NCI-H1417 treated with DMSO at 0.1 percent for 48 hours (cell line): ENCODE measurements at places on chromosomes 6 and 20.

GRCh38 chr20:50546729-50547314 lies 36.6 kb downstream of the PTPN1 start:
- DNase-seq = no peak

GRCh38 chr6:28977341-28978132 lies 27.6 kb downstream of the ZNF311 start:
- no peak for DNase-seq

DNA sequence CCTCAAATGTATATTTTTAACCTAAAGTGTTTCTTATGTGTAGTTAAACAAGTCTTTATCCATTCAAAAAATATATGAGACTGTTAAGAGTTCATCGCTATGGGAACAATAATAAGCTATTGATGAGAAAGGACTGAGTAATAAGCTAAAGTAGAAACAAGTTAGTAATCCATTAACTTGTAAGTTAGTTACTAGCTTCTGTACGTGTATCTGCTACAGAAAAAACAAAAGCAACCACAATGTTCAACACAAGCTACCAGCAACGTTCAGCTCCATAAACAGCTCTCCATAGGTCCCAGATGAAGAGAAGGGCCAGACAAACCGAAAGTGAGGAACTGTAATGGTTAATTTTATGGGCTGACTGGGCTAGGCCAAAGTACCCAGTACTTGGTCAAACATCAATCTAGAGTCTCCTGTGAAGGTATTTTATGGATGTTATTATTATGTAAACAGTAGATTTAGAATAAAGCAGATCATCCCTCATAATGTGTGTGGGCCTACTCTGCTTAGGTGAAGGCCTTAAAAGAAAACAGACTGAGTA lies 33.8 kb upstream of the FAM135A start:
- DNase-seq = no peak

GRCh38 chr6:95574811-95575210 lies 2.5 kb upstream of the MANEA start:
- DNase-seq = no peak

GRCh38 chr6:52644253-52644652 lies 26.7 kb upstream of the TMEM14A start:
- DNase-seq = no peak

DNA sequence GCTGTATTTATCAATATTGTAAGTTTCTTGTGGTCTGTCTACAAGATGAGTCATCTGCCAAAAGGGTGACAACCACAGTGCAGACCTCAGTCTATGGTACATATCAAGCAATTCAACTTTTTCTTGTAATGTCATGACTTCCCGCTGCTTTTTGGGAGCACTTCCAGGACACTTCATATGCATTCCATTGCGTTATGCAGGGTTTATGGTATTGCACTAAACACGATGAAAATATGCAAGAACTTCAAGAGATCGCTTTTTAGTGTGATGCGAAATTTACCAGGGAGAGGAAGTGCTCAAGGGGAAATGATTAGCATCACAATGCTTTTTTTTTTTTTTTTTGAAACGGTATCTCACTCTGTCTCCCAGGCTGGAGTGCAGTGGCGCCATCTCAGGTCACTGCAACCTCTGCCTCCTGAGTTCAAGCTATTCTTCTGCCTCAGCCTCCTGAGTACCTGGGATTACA lies 166.5 kb downstream of the TFAP2A start:
- DNase-seq = no peak

- no peak for DNase-seq
These were observed 53.1 kb downstream of the MAFB start for GRCh38 chr20:40635971-40636370.

- DNase-seq = no peak
These were observed 45.2 kb upstream of the GFRAL start for GRCh38 chr6:55282115-55282514.

DNA sequence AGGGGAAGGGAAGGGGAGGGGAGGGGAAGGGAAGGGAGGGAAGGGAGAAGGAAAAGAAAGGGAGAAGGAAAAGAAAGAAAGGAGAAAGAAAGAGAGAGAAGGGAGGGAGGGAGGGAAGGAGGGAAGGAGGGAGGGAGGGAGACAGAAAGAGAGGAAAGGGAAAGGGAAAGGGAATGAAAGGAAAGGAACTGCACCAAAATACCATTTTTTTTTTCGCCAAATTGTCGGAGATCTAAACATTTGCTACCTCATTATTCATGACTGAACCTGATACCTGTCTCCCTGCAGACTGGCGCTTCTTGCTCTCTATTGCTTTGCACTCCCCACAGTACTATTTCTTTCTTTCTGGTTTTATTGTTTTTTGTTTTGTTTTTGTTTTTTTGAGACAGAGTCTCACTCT lies 117.3 kb upstream of the LGSN start:
- no peak for DNase-seq

DNA sequence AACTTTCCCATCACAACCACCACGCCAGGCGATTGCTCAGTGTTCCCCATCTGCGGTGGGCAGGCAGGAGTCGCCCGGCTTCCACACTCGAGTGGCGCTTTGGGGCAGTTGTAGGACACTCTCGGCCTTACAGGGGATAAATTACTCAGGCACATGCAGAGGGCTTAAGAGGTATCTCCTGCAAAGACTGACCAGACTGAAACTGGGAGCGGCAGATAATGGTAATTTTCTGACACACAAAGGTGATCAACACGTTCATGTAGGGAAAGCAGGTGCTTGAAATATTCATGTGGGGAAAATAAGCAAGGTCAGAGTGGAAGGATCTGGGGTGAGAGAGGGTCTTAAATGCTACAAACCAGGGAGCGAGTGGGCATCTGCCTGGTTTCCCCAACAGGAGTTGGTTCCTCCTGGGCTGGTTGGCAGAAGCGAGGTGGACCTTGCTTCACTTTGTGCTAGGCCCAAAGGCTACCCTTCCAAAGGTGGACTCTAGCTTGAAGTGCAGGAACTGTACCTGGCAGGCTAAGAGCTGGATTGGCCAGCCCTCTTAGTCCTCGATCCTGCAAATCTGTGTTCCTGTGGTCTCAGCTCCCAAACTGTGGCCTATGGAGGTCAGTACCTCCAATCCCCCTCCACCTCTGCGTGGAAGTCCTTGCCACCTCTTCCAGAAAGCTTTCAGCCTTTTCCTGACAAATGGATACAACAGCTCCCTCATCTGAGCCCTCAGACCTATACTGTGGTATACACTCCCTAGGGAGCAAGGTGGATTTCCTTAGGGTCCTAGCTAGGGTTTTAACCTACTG lies 16.7 kb downstream of the PLAGL2 start:
- no peak for DNase-seq

DNA sequence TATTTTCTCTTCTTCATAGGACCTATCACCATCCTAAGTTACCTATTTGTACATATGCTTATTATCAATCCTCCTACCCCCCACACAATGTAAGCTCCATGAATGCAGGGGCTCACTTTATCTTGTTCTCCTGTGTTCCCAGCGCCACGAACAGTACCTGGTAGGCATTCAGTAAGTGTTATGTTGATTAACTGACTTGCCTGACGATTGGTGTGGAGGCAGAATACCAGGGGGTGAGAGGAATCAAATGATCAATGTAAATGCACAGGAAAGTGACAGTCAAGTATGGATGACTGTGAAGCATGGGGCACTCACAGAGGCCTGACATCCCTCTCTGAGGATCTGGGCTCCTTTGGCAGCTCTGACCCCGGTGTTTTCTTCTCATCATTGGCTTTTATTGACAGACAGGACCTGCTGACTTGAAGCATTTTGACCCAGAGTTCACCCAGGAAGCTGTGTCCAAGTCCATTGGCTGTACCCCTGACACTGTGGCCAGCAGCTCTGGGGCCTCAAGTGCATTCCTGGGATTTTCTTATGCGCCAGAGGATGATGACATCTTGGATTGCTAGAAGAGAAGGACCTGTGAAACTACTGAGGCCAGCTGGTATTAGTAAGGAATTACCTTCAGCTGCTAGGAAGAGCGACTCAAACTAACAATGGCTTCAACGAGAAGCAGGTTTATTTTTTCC lies 6.1 kb upstream of the IFT52 start:
- DNase-seq = no peak

- DNase-seq = no peak
These were observed 258.5 kb downstream of the HIVEP2 start for GRCh38 chr6:142686507-142686887.

DNA sequence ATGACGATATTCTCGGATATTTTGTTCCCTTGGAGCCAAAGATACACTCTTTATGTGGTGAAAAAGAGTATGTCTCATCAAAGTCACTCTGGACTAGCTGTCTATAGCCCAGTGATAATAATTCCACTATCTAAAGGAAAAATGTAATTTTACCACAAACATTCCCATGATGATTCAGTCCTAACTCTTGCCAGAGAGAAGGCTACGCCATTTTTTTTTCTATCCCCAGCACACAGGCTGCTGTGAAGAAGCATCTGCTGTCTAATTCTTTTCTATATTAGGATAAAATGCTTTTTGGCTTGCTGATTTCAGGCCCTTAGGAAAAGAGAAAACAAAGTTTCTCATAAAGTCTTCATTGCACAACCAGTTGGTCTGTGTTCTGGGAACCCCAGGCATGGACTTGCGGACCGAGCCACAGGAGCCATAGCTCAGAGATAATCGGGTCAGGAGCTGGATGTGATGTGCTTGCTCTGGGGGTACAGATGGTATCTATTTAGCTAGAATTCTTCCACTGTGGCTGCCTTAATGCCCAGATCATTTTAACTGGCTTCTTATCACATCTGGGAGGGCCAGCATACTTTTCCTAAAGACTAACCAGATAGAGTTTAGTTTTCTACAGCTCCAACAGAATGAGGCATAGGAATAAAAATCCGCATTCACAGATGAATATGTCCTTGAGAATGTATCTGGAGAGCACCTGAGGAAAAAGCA lies 683.7 kb upstream of the ID4 start:
- no peak for DNase-seq

- DNase-seq = no peak
These were observed 95.7 kb downstream of the SLC23A2 start for GRCh38 chr20:4905613-4906012.

- DNase-seq = no peak
These were observed 279.2 kb downstream of the PTPRK start for GRCh38 chr6:128241216-128241615.

DNA sequence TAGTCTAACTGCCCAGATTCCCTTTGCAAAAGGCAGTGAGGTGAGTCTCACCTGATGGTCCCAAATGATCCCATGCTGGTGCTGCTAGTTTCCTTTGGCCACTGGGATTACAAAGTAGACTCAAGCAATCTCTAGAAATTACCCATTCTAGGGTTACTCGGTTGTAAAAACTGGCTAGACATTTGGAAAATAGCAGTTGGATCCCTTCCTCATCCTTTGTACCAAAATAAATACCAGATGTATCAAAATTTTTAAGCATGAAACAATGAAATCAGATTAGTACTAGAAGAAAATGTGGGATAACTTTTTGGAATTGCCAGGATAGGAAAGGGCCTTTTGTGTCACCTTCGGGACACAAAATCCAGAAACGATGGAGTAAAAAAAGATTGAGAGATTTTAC lies 112.9 kb upstream of the TOP1 start:
- DNase-seq = no peak

GRCh38 chr20:5309971-5310370 lies 6.8 kb downstream of the PROKR2 start:
- DNase-seq = no peak

DNA sequence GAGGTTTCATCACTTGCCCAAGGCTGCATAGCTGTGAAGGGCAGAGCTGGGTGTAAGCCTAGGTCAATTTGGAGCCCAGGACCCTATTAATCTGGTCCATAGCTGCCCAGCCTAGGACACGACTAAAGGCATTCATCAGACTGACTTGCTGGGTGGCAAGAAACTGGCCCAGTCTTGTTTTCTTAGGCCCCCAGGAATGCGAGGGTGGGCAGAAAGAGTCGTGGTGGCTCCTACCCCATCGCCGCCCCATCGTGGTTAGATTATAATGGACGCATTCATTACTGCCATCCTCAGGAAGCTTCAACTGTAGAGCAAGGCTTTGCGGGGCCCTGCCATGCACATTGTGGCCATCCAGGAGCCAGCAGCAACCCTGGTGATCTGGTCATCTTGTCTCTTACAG lies 16.1 kb downstream of the DYNLRB1 start:
- no peak for DNase-seq

DNA sequence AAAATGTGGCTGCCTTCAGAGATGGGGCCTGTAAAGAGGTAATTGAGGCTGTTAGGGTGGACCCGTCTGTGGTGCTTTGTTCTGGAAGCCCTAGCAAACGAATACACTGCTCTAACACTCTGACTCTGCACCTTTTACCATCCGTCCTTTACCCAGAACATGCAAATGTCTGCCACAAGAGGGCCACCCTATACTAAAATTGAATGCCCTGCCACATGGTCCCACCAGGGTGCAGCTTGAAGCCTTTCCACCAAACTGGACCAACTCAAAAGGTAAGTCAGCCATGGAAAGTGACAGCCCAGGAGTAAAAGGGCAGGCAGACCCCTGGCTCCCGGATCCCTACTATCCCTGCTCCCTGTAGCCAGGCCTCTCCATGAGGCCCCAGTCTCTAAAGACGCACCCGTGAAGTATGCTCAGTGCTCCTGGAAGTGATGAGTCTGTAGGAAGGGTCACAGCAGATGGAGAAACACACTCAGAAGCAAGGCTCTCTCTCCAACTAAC lies 5.8 kb upstream of the BFSP1 start:
- DNase-seq = peak; percentile 39

- DNase-seq = no peak
These were observed 288.9 kb downstream of the PREX1 start for GRCh38 chr20:48538856-48539255.

DNA sequence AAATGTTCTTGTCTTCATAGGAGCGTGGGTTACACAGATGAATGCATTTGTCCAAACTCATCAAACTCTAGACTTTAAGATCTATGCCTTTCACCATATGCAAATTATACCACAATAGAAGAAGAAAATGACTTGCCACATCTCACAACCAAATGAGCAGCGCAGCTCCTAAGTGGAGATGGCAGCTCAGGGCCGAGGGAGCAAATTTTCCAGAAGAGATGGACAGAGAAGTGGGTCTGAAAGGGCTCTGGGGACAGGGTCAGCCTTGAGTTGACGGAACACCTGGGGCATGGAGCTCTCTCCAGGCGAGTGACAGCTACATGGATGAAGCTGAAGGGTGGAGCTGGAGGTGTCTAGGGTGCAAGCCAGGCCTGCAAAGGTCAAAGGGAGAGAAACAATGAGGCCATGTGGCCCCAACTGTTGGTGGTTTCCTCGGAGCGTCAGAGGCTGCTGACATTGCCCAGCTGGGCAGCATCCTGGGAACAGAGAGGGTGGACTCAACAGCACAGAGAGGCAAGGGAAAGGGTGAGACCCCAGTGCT lies 228.3 kb downstream of the NRN1 start:
- no peak for DNase-seq

DNA sequence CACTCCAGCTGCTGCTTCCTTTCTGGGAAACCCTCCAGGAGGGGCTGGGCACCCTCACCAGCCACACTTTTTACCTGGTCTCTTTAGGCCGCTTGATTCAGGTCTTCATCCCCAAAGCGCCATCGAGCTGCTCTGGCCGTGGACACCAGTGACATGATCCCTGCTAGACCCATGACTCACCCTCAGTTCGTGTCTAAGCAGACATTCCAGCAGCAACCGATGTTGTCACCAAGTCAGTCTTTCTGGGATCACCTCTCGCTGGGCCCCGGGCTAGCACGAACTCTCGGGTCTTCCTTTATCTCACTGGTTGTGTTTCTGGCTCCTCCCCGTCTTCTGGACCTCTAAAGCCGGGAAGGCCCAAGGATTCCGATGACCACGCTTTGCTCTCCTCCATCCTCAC lies 43.0 kb upstream of the GPR31 start:
- DNase-seq = no peak
